ENCODE measurements at places on chromosomes 5 and 9. TPM values are rescaled to one million over a fixed set of nuclear protein-coding genes. Genes with fewer than 3 reads are reported as not detected.
A peak's percentile ranks its signal among the peaks of the same experiment; 100 is the strongest.

- no peaks in the 10 kb centered on the region for H3K36me3 ChIP-seq
- H3K27ac ChIP-seq, result no peak overlapping the region
- no peak overlapping the region for H3K4me3 ChIP-seq
- no peaks in the 10 kb centered on the region for H3K27me3 ChIP-seq
- H3K4me1 ChIP-seq, result no peaks in the 10 kb centered on the region
- no peak for DNase-seq
These were observed 30.9 kb upstream of the SHOC1 start for GRCh38 chr9:111825468-111826145.

- no peak for DNase-seq
- H3K4me3 ChIP-seq, result no peak overlapping the region
- no peaks in the 10 kb centered on the region for H3K36me3 ChIP-seq
- H3K4me1 ChIP-seq, result no peaks in the 10 kb centered on the region
- H3K27me3 ChIP-seq, result no peaks in the 10 kb centered on the region
- H3K27ac ChIP-seq, result no peak overlapping the region
These were observed 49.3 kb downstream of the DNAJC21 start for GRCh38 chr5:34978681-34979080.

FOXD4 gene
- total RNA-seq, result 0.27 TPM

GRCh38 chr5:15850939-15851341 is 328.7 kb downstream of the MARCHF11 start:
- no peaks in the 10 kb centered on the region for H3K27me3 ChIP-seq
- no peak for DNase-seq
- no peak overlapping the region for H3K4me3 ChIP-seq
- H3K36me3 ChIP-seq, result no peaks in the 10 kb centered on the region

SLC36A2 gene
- not detected for total RNA-seq

FCHSD1 gene
- 47.3 TPM for total RNA-seq

DNA sequence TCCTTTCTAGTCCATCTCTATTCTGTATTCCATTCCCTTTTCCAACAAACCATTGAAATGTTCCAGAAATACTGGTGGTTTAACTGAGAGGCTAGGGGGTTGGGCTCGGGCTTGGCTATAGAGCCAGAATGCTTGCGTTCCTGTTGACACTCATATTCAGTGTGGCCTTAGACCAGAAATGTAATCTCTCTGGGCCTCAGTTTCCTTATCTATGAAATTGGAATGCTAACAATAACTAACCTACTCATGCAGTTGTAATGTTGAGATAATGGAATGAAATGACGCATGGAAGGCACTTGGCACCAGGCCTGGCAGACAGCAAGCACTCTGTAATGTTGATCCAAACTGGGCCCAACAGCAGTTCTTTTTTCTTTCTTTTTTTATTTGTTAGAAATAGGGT is 26.8 kb downstream of the JADE2 start:
- no peak overlapping the region for H3K4me3 ChIP-seq
- no peaks in the 10 kb centered on the region for H3K27me3 ChIP-seq
- H3K36me3 ChIP-seq, result no peaks in the 10 kb centered on the region
- H3K27ac ChIP-seq, result peak overlapping the region; percentile 49
- DNase-seq, result peak; percentile 94

Data from aorta (tissue), 5 donors.